Stimulated activated CD4-positive, alpha-beta T cell treated with anti-CD3 and anti-CD28 coated beads, Interleukin-12 subunit alpha, Interleukin-12 subunit beta, amount 100 ng/mL, for 24 hours (primary cell): ENCODE measurements at places on chromosomes 16 and 17.
A peak's percentile ranks its signal among the peaks of the same experiment; 100 is the strongest.

GRCh38 chr16:86537486-86537885, 17.5 kb downstream of the MTHFSD start:
- DNase-seq = no peak

DNA sequence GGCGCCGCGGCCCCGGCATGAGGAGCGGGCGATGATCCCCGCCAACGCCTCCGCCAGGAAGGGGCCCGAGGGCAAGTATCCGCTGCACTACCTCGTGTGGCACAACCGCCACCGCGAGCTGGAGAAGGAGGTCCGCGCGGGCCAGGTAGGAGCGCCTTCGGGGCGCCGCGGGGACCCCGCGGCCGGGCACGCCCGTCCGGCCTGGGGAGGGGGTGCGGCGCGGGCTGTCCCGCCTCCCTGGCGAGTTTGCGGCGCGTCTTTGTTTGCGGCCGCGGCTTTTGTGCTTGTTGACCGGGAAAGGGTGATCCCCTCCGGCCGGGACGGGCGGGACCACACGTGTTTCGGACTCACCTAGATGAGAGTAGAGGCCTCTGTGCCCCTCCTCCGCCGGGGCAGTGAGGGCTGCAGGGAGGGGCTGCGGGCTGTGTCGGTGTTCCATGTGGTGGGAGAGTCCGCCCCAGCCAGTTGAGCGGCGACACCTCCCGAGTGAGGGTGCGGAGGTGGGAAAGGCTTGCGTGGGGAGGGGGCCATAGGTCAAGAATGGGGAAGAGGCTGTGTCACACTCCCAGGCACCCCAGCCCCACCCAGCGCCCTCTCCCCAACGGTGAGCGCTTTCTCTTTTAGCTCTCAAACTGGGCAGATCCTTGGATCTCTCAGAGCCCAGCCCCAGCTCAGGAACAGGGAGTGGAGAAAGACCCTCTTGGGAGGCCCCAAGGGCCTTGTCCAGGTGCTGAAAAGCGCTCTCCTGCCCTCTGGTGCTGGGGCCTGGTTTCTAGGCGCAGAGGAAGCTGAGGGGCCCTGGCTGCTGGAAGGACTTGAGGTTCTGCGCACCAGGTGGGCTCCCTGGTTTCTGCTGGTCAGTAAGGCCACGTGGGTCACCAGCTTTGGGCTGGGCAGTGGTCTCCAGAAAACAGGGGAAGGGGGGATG, 923 bp downstream of the ANKRD13B start:
- DNase-seq = no peak

GRCh38 chr17:64658931-64659330, 3.2 kb downstream of the SMURF2 start:
- DNase-seq = no peak

DNA sequence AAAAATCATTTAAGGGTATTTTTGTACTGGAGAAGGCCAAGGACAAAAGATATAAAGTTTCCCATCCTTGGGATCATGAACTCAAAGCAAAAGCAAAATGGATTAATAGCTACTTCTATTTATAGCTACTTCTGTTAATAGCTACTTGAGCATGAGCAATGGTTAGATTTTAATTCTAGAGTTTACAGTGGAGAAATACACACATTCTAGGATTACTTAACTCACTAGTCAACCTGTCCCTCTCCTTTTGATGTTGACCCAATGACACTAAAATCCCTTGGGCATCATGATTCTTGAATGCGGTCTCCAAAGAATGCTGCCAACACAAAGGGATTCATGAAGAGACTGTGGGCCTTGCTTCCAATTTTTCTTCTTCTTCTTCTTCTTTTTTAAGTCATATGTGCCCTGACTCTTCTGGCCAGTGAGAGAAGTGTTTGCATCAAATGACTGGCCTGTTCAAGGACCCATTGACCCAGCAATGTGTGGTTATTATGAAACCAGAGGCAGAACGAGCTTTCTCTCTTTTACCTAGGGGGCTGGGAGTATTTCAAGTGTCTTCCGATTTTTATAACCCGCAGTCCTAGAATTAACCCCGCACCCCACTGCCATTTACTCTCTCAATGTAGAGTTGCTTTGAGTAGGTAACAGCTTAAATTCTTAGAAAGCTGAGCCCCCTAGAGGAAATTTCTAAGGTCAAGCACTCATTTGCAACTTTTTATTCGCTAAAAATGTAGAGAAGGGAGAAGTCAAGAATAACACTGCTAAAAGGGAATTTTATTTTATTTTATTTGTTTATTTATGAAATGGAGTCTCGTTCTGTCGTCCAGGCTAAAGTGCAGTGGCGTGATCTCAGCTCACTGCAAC, 34.6 kb downstream of the OTOA start:
- DNase-seq = no peak

DNA sequence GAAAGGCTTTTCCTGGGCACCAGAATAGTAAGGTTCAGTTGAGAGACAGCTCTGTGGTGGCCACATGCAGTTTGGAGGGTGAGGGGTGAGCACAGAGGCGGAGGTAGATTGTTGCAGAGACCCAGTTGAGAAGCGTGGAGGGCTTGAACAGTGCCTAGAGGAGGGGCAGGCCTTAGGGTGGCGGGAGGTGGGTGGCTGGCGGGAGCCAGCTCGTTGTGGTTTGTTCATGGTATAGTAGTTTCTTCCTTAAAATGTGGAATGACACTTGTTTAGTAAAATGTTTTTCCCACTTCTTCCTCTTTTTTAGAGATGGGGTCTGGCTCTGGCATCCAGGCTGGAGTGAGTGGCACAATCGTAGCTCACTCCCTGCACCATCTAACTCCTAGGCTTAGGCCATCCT, 14.2 kb downstream of the USP10 start:
- DNase-seq = no peak

DNA sequence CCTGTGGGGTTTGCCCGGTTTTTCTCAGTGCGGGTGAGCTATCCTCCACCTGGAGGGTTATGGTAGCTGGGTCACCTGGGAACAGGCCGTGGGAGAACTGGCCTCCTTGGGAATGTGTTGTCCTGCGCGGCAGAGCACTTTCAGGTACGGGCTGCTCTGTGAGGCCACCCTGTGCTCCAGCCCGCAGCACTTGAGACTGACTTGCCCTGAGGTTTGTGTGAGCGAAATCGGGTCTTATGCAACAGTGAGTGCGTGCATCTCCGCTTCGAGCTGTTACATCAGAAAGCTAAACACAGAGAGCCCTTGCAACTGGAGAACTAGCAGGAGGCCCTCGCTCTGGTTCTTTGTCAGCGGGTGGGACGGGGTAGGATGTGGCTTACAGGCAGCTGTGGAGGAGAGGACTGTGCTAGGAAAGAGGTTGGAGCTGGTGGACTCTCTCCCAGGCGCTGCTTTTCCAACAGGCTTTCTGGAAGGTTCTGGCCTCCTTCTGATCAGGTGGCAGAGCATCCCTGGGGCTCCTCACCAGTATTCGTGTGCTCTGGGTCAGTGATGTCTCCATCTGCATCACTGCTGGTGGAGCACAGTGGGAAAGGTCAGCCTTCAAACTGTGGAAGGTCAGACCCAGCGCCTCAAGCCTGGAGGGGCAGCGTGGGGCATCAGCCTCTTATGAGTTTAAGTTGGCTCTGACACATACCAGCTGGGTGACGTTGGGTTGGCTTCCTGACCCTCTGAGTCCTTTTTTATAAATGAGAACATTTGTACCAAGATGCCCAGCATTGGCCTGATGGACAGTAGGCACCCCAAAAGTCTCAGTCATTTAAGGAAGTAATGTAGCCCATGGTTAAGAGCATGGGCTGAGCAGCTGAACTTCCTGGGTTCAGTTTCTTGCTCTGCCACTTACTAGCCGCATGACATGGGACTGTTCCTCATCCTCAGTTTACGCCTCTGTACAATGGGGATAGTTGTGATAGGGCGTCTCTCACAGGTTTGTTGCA, 76.3 kb downstream of the KSR1 start:
- no peak for DNase-seq

DNA sequence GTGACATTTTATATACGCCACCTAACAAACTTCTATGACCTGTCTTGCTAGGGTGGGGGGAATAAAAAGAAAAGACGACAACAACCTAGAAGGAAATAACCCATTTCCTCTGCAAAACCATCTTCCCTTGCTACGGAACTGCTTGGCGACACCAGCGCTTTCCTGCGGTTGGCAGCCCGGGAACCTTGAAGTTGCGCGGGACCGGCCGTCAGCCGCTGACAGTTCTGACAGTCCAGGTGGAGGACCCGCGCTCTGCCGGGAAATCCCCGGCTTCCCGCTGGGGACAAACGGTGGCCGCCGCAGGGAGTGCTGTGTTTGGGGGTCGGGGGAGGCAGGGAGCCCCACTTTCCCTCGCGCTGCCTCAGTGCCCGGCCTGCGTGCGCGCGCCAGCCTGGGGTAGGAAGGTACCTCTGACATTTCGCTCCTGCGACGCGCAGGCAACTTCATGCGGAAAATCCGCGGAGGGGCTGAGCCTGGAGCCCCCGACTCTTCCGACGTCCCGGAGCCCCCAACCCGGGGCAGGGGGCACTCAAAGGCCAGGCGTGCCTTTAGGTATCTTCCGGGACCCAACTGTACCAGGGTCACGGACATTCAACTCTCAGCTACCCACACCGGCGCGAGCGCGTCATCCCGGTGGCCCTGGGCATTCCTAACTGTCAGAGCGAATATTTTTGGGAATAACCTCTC, 516 bp downstream of the SLC16A6 start:
- DNase-seq = peak; percentile 34

DNA sequence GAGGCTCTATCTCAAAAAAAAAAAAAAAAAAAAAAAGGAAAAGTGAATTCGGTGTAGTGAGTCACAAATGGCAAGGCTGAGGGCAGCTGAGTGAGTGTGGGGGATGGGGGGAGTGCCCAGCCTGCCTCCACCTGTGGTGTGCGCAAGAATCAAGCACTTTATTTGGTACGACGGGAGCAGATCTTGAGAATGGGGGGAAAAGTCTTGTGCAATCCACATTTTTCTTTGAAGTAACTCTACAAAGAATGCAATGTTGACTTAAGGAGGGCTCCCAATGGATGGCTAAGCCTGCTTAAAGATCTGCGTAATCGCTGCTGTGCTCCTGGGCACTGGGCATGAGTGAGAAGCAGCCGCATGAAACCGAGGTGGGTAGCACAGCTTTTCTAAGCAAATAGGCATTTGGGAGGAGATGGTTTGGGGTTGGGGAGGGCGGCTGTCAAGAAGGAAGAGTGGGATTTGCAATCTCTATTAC, 28.2 kb downstream of the ATP2C2 start:
- DNase-seq = no peak

GRCh38 chr17:32976131-32976530, 15.5 kb upstream of the SPACA3 start:
- DNase-seq = no peak

DNA sequence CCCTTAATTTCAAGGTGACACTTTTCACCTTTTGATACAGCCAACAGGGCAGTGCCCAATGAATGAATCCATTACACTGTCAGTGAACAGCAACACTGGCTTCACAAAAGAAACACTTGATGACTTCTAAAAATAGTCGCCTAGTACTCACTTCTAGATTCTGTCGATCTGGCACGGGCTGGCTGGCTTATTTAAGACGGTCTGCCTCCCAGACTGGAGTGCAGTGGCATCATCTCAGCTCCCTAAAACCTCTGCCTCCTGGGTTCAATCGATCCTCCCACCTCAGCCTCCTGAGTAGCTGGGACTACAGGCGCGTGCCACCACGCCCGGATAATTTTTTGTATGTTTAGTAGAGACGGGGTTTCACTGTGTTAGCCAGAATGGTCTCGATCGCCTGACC, 1.9 kb downstream of the NDUFAB1 start:
- no peak for DNase-seq

GRCh38 chr16:28597692-28598261, 927 bp upstream of the SULT1A2 start:
- no peak for DNase-seq

- DNase-seq = no peak
Measured at GRCh38 chr17:42076797-42077559, 21.3 kb downstream of the ZNF385C start.

- DNase-seq = no peak
Measured at GRCh38 chr16:58948244-58948643, 214.1 kb upstream of the GOT2 start.

DNA sequence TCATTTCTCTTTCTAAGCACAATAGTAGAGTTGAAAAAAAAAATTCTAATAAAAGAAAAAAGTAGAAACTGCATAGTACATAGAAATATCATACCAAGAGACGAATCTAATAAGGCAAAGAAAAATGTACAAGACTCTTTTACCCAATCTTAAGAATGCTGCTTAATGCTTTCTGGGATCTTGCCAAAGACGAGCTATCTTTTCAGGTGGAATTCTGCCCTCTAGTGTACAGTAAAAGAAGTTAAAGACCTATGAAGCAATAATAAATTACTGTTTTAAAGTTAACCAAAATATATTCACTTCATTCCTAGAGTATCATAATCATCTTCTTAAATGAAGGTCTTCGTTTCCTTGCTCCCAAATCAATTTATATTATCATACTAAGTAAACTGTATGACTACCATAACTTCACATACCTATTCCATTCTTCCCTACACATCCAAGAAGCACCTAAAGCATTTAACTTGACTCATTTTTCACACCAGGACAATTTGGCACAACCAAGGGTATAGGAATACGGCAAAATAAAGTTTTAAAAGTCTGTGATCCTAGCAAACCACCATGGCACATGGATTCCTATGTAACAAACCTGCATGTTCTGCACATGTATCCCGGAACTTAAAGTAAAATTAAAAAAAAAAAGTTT, 47.7 kb downstream of the CFDP1 start:
- DNase-seq = no peak

DNA sequence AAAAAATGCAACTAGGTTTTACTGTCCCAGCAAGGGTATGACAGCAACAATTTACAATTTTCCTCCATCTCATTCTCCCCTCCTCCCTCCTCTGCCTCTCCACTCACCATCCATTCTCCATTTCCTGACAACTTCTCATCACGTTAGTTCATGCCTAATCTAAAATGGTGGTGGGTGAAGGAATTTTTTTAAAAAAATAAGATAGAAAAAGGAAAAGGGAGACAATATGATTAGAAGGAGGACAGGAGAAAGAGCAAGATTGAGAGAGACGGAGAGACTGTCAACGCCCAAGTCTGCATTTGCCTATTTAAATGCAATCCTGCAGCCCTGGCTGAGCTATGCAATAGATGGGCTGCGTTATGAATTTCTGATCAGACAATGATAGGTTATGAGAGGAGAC, 380.7 kb upstream of the PSMD7 start:
- no peak for DNase-seq

DNA sequence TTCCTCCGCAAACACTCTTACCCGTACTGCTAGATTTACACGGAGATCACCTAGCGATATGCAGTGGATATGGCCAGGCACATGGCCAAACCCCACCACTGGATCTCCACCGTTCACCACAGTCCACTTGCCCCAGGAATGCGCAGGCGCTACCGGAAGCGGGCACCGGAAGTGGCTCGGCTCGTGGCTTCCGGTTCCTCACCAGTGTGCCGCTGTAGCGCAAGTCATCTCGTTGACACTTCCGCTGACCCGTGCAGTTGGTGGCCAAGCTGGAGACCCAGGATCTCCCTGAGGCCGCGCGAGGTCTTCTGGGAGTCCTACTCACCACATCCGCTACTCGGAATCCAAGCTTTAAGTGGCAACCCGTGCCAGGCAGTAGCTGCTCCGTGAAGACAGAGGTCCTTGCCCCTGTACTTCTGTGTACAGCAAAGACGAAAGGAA, 11.5 kb downstream of the ZNF597 start:
- peak; percentile 52 for DNase-seq

DNA sequence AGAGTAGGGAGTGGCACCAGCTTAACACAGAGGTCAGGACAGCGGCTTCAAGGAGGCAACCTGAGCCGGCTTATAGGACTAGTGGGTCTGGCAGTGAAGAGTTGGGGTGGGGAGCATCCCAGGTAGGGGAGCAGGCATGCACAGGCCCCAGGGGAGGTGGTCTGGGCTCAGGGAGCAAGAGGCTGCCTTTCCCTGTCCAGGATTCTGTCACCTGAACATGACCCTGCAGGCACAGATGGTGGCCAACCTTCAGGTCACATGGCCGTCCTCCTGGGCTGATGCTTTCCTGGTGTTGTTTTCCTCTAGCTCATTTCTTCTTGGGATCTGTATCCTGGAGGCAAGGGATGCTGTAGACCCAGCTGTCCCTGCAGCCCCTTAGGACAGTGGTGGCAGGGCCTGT, 3.5 kb upstream of the MYO15A start:
- DNase-seq = no peak
